GM13976 (cell line): ENCODE measurements at places on chromosomes 7 and 10.

DNA sequence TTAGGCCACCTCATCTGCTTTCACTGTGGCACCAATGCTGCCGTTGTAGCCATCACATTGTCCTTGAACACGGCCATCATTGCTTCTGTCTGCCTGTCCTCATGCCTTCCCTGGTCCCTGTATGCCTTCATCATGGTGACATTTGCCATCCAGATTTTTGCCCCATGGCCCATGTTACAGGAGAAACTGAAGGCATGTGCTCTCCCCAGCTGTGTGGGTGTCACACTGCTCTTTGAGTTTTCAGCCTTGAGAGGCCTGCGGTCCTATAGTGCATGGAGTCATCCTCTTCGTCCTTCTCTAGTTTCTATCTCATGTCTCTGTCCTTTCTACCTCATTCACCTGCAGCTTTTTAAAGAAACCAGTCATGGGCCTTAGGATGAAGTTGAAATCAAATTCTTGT, 6.2 kb upstream of the SLC26A3 start:
- no peak for DNase-seq

GRCh38 chr7:46524350-46524749, 603.3 kb upstream of the IGFBP3 start:
- no peak for DNase-seq

- DNase-seq, result no peak
Measured at GRCh38 chr10:79473496-79474095, 28.2 kb upstream of the ZCCHC24 start.

DNA sequence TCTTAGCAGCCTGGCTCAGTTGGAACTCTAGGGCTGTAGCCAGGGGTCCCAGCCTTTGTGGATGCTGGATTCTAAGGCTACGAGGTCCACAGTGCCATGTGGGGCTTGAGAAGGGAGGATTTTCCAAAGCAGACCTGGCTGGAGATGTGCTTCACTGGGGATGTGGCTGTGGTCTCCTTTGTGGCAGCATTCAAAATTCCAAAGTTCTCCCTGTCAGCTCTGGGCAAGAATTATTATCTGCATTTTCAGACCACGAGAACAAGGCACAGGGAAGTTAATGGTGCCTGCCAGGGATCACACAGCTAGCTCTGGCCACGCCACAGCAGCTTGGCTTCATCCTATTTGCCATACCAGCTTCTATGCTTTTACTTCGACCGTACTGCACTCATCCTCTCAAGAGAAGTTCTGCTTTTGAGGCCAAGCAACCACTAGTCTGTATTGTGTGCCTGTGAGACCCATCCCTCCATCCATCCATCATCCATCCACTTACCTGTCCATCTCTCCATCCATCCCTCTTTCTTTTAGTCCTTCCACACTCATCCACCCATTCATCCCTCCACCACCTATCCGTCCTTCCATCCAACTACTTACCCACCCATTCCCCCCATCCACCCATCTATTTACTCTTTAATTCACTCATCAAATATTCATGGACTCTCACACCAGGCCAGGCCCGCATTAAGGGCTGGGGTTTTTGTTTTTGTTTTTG, 71.5 kb downstream of the ZMIZ1 start:
- DNase-seq, result no peak

- no peak for DNase-seq
Measured at GRCh38 chr10:118844731-118845521, 90.2 kb upstream of the CACUL1 start.

DNA sequence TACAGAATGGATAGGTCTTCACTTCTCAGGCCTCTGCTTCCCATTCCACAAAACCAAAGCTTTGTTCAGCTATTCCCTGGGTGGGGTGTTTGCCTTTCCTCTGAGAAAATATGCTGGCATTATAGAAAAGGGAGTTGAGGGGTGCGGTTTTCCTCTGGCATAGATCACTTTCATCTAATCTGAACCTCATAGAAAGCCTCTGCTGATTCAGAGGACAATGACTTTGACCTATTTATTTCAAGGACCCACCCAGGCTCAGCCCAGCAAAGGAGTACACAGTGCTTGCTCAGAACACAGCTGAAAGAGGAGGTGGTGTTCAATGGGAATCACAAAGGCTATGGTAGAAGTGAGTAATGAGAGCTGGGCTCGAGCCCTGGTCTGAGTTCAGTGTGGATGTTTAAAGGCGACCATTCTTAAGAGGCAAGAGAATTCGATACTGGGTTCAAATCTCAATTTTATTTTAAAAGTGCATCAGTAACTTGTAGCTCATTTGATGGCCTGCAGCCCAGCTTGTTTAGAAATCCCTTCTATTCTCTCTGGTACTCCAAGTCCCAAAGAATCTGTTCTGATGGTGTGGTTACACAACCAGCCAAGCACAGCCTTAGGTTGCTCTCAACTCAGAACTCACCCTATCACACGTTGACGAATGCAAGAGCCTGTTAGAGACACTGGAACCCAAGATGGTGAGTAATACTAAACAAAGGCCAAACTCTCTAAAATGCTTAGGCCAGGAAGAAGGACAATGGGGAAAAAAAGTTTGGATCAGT, 1012.8 kb downstream of the LRMDA start:
- no peak for DNase-seq

DNA sequence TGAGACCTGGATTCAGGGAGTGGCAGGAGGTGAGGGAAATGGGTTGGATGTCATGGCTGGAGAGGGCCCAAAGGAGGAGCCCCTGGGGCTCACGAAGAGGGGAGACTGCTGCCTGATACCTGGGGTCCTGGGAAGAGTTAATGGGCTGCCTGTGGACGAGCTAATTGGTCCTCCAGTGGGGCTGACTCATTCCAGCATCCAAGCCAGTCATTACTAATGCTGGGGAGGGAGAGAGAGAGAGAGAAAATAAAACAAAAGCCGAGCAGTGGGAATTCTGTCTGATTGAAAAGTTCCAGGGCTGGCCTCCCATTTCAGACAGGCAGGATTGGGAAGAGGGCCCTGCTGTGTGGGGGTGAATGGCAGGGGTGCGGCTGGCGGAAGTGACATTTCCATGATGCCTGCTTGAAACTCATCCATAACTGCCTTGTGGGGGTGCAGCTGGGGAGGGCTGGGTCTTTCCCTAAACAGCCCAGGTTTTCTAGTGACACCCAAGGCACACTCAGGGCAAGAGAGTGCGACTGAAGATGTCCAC, 297.8 kb downstream of the RPS24 start:
- DNase-seq, result no peak

- no peak for DNase-seq
Measured at GRCh38 chr10:62830679-62831078, 14.5 kb upstream of the EGR2 start.

DNA sequence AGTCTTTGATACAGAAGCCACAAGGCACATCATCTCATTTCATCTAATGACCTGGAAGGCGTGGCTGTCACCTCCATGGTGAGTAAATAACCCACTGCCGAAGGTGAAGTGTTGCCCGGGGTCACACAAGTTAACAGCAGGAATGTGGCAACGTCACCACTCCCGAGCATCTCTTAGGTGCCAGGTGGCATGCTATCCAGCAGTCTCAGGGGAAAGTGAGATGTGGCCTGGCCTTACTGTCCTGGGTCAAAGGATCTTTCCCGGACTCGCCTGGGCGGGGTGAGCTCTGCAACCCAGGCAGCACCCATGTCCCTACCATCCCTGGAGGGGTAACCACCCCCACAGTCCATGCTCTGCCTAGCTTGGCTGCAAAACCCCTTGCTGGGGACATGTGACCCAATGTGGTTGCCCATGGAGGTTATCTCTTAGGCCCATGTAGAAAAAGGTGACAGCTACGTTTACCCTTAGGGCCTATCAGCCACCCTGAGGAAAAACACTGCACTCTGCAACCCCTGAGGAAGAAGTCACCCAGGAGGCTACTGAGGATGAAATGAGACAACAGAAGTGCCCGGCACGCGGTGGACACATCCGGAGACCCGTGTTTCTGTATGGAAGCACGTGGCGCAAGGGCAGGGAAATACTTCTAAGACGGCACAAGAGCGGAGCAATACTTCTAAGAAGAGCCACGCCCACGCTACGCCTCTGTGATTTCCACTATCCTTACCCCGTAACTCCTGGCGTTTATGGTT, 52.0 kb downstream of the BAIAP2L1 start:
- no peak for DNase-seq

DNA sequence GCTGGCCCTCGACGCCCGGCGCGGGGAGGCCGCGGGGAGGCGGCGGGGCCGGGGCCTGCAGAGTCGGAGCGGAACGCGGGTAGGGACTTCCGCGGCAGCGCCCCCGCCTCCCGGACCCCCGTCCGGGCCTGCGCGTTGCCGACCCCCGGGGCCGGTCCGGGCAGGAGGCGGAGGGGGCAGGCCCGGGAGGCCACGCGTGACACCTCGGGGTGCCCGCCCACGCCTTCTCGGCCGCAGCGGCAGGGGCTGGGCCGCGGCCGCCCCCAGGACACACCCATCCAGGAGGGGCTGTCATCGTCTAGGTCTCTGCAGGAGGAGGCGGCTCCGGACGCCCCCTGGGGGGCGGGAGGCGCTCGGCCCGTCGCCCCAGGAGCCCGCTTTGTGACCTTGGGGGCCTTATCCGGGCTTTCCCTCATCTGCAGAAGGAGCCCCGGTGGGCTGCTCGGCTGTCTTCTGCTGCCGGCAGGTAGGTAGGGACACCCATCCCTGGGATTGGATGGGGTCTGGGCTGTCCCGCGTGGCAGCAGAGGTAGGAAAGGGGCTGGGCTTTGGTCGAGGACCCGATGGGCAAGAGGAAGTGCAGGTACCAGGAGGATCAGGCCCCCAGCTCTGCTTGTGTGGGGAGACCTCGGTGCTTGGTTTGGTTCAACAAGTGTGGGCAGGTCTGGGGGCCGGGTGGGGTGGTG, 569 bp downstream of the ZNF316 start:
- DNase-seq, result peak; percentile 95

DNA sequence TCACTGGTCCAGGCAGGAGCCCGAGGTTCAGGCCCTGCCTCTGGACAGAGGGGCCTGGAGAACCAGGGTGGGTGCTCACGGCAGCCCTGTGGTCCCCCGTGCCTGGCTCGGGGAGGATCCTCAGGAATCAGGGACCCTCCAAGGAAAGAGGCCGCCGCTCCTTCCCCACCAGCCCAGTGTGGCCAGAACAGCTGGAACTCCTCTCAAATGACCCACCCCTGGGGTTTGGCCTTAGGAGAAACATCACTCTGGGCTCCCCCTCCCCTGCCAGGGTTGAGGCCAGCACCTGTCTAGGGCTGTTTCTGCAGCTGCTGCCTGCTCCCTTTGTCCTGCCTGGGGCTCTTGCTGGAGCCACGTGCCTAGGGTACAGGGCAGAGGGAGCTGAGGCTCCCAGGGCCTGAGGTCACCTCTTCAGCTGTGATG, 161.0 kb downstream of the RNF216 start:
- no peak for DNase-seq

DNA sequence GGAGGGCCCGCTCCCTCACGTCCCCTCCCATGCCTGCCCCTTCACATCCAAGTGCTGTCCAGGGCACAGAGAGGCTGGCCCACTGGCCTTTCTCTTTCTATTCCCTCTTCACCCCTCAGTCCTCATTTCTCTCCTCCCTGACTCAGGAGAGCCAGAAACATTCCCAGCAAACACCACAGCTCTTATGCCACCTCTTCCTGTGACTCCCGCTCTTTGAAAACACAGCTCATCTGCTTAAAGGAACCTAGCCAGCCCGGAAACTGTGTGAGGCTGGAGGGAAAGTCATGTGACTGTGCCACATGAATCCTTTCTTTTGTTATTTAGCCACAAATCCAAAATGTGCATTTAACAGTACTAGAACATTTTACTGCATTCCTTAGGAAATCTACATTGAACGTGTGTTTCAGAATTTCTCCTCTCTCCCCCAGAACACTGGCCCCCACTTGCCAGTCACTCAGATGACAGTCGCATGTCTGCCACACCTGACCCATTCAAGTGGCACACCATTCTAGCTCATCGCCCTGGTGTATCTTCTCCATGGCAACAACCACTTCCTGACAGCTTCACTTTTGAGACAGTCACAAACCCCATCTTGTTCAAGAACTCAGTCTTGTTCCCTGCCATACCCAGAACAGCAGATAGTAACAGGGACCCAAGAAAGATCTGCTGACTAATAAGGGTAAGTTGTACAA, 42.8 kb downstream of the GRB10 start:
- DNase-seq, result no peak

GRCh38 chr7:114687238-114687637, 234.7 kb upstream of the MDFIC start:
- no peak for DNase-seq

DNA sequence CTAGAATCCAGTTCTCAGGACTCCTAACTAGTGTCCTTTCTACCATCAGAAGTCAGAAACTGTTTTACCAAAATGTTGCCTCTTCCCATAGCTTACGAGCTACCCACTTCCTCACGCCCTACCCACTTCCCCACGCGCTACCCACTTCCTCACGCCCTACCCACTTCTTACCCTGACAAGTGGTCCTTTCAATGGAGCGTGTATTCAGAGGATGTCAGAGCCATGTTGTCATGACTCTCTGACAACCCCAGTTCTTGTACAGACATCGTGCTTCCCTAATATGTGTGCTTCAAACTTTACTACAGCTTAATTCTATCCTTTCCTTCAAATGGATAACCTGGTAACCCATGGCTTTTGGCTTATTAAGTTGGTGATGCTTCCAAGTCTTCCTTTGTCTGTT, 84.8 kb upstream of the PHF14 start:
- peak; percentile 17 for DNase-seq

GRCh38 chr10:63670291-63670898, 149.2 kb downstream of the REEP3 start:
- DNase-seq, result peak; percentile 53

DNA sequence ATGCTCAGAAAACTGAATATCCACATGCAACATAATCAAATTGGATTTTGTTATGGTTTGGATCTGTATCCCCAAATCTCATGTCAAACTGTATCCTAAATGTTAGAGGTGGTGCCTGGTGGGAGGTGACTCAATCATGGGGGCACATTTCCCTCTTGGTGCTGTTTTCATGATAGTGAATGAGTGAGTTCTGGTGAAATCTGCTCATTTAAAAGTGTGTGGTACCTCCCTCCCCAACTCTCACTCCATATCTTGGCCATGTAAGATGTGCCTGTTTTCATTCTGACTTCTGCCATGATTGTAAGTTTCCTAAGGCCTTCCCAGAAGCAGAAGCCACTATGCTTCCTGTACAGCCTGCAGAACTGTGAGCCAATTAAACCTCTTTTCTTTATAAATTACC, 239.6 kb upstream of the KLF14 start:
- no peak for DNase-seq

DNA sequence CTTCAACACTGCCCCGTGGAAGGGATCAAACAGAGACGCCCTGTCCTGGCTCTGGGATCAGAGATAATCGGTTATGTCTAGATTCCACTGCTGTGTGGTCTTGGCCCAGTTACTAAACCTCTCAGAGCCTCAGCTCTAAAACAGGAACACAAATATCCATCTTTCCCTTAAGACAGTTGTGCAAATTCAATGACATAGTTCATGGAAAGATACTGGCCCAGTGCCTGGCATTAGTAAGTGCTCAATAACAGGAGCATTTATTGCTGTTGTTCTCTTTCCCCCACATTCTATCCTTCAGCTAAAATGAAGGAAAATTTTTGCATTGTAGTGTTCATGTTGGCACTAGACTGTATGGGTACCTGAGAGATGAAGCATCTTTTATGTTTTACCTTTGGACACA, 58.6 kb downstream of the TACC2 start:
- no peak for DNase-seq

GRCh38 chr7:148261996-148262688, 328.4 kb upstream of the C7orf33 start:
- DNase-seq, result no peak
